H9 (cell line): ENCODE measurements at places on chromosomes 11 and 22. TPM values are rescaled to one million over a fixed set of nuclear protein-coding genes. Genes with fewer than 3 reads are reported as not detected.

- no peak for DNase-seq
Measured at GRCh38 chr22:30127749-30128166, 47.5 kb downstream of the HORMAD2 start.

DNA sequence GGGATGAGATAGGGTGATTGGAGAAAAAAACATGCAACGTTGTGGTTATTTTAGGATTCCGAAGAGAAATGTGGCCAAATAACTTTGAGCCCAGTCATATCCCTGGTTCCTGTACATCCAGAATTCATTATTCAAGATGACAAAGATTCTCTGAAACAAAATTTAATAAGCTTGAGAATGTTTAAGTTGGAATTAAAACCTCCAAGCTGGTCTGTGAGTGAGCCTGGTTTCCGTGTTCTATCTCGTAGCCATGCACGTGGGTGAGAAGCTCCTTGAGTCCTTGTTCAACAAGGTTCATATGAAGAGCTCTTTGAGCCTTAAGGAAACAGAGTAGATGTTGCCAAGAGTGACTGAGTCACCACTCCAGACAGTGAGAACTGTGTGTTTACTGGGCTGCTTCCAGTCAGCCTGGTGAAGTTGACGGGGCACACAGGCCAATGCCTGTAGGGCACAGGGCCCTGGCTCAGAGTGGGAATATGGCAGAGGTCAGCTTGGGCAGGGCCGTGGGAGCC is 206.5 kb downstream of the NAV2 start:
- DNase-seq, result no peak

Gene PLAAT4
- total RNA-seq, result 3.1 and 3.5 TPM in 2 replicates

Gene CLDN5
- 0.26 and 0.44 TPM in 2 replicates for total RNA-seq
